AG10803 (cell line): ENCODE measurements at places on chromosomes 1 and 21.

DNA sequence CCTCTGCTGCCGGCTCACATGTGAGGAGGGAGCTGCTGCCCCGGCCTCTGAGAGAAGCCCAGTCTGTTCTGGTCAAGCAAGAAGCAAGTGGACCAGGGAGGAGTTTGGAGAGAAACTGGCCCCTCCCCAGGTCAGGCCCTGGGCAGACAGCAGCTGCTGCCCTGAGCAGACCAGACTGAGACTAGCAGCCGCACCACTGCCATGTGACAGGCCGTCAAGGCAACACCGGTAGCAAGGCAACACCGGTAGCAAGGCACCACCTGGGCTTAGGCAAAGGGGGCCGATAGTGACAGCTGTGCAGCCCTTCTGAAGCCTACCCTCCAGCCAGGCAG lies 50.3 kb downstream of the ARHGEF16 start:
- no peak for DNase-seq

DNA sequence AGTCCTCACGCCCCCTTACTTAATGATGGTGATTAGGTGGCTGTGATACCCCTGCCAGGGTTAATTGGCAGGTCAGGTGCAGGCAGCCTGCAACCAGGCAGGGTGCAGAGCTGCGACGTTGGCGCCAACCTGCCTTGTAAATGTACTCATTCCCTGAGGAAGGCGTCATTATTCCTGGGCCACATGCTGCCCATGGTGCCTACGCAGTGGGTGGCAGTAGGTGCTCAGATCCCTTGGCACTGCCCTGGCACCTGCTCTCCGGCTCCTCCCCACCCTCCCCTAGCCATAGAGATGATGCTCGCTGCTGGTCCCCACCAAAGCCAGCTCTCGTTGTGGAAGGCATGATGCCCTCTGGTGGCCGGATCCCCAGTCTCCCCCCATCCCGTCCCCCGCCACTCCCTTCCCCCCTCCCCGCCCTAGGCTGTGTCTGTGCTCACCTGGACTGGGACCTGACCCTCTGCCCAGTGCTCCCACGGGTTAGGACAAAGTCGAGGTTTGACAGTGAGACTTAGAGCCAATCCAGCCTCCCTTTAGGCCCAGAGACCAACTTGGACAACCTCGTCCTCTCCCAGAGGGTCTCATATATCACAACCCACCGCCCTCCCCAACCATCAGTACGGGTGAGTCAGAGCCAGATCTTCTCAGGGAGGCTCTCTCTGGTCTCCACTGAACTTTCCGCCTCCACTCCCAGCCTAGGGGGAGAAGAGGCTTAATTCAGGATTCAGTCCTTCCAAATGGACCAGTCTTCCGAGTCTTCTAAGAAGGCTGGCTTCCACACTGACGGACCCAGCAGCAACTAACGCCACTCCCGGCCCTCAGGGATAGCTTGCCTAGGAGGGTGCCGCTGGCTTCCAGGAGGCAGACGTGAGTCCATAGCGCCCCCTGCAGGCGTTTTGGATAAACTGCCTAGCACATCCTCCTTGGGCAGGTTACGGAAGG lies 5.7 kb downstream of the KRTCAP2 start:
- DNase-seq: peak; percentile 68

DNA sequence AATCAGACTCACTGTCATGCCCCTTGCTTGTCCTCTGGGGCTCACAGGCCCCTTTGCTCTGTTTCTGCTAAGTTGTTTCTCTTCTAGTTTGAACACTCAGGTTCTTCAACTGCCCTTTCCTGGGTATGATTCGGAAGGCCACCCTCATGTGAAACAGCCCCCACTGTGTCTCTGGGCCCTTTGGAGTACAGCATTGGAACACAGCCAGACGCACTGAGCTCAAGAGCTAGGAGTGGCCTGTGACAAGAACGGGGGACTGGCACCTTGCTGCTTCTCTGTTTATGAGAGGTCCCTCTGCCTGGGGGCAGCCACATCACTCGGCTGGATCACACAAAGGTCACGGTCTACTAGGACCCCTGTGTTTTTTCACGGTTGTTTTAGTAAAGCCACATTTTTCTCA lies 114.4 kb upstream of the ZC3H12A start:
- no peak for DNase-seq

- peak; percentile 99 for DNase-seq
Observed at GRCh38 chr1:66563941-66564630, 30.1 kb downstream of the SGIP1 start.

GRCh38 chr1:117928881-117929342 lies 509 bp downstream of the GDAP2 start:
- DNase-seq: peak; percentile 56
